ENCODE measurements at places on chromosomes 3 and 15.

DNA sequence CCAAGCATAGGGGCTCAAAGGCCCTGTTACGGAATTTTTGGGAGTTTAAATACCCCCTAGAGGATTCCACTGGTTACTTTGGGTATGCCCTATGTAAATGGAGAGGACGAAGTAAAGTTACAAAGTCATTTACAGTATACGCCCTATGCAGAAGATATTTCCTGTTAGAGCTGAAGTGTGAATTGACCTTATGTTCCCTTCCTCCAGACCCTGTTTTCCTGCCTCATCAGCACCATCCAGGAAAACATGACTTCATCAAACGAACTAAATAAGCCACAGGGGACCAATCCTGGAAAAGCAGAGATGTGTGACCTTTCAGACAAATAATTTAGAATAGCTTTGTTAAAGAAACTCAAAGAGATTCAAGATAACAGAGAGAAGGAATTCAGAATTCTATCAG is 177.4 kb downstream of the SQOR start:
- no peak for DNase-seq

GRCh38 chr15:67197364-67197695 is 57.1 kb downstream of the AAGAB start:
- no peak for DNase-seq

DNA sequence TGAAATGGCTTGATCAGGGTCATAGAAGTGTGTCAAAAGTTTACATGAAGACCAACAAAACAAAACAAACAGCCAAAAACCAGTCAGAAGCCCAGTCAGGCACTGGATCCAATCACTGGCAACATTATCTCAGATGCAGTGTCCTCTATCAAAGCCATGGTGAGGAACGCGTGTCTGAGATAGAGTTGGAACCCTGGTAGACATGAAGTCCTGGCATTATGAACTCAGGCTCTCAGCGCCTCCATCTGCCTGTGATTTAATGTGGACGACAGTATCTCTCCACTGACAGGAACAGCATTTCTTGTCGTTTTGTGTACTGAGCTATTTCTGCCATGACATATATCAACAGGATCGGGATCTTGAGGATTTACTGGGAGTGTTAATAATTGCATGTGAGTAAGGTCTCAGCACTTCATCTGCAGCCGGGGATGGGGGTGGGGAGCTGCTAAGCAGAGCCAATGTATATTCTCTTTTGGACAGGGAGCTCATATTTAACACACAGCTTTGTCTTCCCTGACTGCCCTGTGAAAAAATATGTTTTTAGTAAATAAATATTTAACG is 1120.0 kb downstream of the IGSF11 start:
- DNase-seq = no peak

GRCh38 chr3:54960082-54960481 is 32.2 kb upstream of the LRTM1 start:
- no peak for DNase-seq

DNA sequence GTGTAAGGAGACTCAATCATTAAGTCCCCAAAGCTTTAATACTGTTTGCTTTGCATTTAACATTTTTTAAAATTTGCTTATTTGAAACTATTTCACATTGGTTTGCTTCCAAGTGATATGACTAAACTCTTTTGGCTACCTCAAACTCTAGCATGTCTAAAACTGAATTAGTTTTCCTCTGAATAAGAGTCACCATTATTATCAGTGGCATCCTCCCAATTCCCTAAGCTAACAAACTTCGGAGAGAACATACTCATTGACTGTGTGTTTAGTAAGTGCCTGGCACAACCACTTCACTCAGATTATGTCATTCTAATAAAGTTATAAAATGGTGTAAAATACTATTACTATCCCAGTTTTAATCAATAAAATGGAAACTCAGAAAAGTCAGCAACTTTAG is 21.9 kb downstream of the ATOSA start:
- DNase-seq = no peak

DNA sequence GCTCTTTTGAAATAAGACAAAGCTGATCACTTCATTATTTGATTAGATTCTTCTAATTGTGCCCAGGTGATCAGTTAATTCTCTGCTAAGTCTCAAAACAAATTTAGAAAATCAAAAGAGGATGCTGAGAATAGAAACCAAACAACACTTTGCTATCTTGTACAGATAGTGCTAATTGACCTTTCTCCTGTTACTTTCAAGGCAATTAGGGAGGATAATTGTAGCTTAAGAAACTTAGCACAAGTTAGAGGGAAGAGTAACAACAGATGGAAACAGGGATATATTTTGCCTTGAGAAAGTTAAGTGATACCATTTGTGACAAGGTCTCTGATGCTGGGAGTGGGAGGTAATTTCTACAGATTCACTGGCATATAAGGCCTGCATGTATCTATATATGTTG is 344.8 kb upstream of the GRM7 start:
- no peak for DNase-seq

Data from COR-L47 (cell line).